IPS DF 19.7 (cell line): ENCODE measurements at places on chromosomes 7 and 10.

GRCh38 chr7:3112479-3113134 is 68.9 kb upstream of the CARD11 start:
- no peak for DNase-seq

- no peak for DNase-seq
Measured at GRCh38 chr10:127081851-127082345, 114.5 kb downstream of the INSYN2A start.

DNA sequence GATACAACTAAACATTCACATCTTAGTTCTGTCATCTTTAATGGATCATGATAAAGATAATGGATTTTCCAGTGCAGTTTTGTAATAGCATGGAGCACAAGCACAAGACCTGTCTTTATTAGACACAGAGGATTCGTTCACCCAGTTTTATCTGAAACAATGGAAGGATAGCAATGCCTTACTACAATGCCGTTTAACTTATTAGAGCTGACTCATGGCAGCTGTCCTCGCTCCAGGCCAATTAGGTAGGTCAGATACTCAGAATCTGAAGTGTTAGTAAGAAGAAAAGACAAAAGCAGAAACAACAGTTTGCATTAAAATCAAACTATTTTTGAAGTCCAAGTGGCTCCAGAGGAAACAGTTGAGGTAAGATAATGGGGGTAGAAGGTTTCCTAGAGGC is 12.8 kb downstream of the OR13A1 start:
- no peak for DNase-seq

DNA sequence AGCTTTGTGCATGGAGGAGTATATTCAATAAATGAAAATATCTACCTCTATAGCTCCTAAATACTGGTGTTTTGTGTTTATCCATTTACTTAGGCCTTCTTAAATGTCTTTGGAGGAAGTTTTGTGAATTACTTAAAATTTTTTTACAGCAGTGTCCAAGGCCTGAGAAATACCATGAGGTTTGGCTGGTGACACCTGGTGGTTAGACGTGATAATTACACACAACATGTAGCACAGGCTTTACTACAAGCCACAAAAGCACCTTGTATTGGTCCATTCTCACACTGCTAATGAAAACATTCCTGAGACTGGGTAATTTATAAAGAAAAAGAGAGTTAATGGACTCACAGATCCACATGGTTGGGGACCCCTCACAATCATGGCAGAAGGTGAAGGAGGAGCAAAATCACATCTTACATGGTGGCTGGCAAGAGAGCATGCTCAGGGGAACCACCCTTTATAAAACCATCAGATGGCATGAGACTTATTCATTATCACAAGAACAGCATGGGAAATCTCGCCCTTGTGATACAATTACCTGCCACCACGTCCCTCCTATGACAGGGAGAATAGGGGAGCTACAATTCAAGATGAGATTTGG is 20.6 kb downstream of the HYAL4 start:
- peak; percentile 45 for DNase-seq

GRCh38 chr7:116675812-116676355 is 3.9 kb downstream of the MET start:
- no peak for DNase-seq

DNA sequence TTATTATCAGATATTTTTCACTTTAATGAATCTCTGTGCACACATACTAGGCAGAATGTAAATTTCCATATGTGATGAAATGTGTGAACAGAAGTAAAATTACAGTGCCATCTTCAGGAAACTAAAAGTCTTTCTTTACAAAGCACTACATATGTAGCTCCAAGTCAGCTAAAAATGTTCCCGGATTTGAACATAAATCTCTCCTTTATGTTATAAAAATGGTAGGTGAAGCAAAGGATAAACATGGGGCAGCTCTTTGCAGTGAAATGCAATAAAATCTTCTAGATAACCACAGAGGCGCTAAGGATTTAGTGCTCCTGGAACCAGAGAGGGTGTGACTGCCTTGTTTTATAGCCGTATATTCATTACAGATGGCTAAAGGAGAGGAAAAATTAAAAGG is 104.9 kb upstream of the C7orf33 start:
- DNase-seq, result no peak

- no peak for DNase-seq
Measured at GRCh38 chr7:97204821-97205220, 87.3 kb downstream of the SDHAF3 start.

DNA sequence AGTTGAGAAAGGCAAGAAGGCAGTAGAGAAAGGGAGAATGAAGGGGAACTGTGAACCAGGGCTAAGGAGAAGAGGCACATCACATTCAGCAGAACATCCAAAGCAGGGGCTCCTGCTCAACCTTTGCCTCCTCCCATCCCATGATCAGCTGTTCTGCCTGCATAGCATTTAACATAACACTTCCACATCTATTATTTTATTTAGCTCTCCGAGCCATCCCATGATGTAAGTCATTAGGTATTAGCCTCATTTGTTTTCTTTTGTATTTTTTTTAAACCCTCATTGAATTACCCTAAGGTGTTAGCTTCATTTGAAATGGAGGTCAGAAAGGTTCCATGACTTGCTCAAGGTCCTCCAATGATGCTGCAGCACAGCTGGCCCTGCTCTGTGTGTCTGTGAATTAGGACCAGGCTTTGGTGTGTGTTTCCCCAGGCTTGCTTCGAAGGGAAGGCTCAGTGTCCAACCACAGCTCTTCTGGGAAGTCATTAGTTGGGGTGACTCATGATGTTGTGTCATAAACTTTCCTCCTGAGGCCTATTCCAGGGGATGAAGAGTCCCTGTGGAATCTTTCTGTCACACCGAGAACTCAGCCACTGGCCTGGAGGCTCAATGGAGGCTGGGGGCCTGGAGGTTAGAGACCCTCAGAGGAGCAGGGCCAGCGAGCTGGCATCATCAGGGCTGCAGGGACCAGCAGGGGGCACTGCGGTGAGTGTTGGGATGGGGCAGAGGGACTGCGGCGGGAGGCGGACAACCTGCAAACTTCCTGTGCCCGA is 16.5 kb downstream of the NPFFR1 start:
- no peak for DNase-seq

- no peak for DNase-seq
Measured at GRCh38 chr10:6022660-6023059, 39.5 kb downstream of the IL2RA start.

- no peak for DNase-seq
Measured at GRCh38 chr10:60353519-60354258, 36.0 kb downstream of the ANK3 start.

DNA sequence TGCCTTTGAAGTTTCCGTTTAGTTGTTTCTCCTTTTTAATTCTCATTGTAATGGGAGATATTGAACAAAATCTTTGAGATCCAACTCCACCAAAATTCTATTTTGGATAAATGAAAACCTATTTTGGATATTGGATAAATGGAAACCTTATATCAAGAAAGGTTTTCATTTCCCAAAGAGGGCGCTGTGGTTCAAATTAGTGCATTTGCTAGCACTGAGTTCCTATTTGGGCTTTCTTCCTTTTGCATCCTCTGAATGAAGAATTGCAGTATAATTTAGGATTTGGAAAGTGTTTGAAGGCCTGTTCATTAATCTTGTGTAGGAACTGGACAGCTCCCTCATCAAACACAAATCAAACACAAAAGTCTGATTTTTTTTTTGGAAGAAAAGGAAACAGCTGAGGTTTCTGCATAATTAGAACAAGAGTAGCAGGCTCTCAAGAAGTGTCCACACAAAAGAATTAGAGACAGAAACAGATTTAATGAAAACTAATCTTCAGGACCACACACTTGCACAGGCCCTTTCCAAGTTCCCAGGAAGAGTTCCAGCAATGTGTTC is 80.8 kb upstream of the KLF14 start:
- no peak for DNase-seq

DNA sequence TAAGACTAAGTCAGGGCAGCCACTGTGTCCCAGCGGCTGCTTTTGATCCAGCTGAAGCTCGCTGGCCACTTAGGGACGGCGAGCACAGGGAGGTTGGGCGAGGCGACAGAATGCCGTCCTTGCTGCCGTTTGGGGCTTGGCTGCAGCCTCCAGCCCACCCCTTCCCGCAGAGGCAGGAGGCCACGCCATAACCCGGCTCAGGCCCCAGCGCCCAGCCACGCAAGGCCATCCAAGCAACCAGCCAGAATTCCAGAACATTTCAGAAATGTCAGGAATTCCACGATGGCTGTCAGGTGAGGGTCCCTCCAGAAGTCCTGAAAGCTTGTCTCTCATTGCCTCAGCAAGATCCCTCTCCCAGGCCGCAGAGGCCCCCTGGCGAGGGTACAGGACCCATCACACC is 479.1 kb upstream of the FOXK1 start:
- no peak for DNase-seq

DNA sequence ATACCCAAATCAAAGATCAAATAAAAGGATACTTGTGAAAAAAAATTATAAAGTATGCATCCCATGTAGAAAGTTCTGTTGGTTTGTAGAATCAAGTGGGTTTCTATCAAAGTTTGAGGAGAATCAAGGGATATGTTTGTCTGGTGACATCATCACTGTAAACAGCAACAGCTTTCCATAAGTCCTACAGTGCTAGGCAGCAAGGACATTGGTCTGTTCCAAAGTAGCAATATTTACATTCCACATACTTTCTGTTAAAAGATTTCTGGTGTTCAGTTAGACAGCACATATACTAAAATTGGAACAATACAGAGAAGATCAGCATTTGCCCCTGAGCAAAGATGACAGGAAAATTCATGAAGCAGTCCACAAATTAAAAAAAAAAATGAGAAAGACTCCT is 683.9 kb downstream of the XPNPEP1 start:
- DNase-seq, result no peak

DNA sequence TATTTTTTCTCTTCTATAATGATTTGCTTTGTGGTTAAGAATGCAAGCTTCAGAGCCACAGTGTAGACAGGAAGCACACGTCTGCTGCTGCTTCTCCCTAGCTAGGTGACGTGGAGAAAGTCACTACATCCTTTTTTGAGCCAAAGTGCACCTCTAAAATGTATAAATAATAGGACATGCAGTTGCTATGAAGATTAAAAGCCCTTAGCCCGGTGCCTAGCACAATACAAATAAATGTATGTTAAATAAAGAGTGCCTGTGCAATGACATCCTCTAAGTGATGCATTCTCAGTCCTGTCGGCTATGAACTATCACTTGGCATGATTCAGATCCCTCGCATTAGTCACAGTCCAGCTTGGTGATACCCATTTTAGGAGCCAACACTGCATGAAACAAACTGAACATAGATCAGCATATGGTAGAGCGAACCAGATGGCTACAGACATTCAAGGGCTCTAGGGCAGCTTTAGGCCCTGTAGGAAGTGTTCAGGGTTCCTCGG is 4.8 kb upstream of the TRDMT1 start:
- DNase-seq, result no peak

GRCh38 chr7:26136831-26137230 is 15.2 kb upstream of the NFE2L3 start:
- no peak for DNase-seq

DNA sequence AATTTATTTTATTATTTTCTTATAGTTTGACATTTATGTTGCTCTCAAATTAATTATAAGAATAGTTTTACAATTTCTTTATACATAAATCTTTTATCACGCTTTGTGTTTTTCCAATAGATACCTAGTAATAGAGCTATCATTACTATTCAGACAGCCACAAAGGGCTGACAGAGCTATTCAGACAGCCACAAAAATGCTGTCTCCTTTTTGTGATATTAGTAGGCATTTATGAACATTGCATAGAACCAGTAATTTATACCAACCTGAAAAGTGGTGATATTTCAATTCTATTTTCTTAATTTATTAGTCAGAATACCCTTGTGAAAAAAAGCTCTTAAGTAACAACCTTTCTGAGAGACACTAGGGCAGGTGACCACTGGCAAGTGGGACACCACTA is 34.2 kb upstream of the IGFBP3 start:
- no peak for DNase-seq

GRCh38 chr7:64951250-64951848 is 39.5 kb downstream of the ZNF117 start:
- no peak for DNase-seq

DNA sequence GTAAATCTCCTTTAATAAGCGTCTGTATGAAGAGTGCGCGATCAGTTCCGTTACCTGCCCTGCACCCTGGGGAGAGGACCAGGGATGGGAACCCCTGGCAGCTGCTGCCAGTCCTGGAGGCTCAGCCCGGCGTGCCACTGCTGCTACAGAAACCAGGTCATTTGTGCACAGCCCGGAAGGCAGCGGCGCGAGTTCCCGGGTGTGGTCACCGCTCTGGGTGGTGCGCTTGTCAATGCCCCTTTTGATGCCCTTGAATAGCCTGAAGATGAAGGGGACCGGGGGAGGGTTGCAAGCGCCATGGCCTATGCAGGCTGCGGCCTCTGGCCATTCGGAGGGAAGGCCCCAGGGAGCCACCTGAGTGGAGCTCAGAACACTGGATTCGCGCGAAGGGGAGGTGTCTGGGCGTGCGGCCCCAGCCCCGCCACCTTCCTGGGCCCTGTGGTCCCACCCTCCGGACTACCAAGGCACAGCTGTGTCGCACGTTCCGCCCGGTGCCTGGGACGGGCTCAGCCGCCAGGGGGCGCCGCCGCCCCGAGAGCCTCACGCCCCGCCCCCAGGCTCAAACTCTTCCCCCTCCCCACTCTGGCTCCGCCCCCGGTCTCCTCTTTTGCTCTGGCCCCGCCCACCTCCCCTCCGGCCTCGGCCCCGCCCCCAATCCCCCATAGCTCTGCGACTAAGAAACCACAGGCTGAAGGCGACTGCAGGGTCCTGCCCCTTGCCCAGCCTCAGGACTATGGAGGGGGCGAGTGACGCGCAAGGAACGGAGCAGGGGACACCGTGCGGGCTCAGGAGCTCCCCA is 16.5 kb downstream of the AP5Z1 start:
- DNase-seq, result no peak

GRCh38 chr10:98425511-98426352 is 10.8 kb upstream of the PYROXD2 start:
- no peak for DNase-seq

GRCh38 chr7:33841031-33841430 is 64.3 kb upstream of the BMPER start:
- DNase-seq, result no peak

GRCh38 chr7:79176859-79177477 is 276.5 kb downstream of the MAGI2 start:
- DNase-seq, result peak; percentile 7

DNA sequence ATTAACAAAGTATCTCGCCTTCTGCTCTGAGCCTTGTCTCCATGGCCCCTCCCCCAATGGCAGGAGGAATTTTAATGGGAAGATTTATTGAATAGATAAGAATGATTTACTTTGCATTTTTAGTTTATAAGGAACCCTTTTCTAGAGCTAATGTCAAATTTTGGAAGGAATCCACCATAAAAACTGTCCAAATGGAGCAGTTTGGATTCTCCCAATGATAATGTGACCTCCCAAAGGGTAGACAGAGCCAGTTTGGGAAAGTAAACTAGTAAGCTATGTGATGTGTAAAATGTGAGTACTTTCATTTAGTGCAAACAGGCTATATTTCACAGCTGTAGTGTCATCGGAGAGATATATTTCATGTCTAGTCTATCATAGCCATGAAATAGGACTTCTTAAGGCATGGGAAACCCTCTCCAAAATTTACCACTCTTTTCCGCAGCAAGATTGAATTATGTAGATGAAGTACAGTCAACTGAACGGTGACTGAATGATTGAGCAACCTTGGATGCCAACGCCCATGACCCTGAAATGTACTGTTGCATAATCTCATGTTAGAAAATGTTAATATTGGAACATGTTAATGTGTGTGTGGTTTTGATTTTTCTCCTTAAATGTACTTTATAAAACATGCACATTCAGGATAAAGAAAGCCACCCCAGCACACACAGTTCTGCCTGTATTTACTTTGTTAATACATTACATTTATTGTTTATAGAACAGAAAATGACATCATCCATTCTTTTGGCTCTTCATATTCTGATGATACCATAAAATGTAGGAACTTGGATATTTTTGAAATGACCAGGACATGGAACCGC is 140.6 kb downstream of the NRP1 start:
- DNase-seq, result no peak
